Activated CD8-positive, alpha-beta memory T cell treated with anti-CD3 and anti-CD28 coated beads for 4 hours (primary cell): ENCODE measurements at places on chromosomes 11 and 22.

DNA sequence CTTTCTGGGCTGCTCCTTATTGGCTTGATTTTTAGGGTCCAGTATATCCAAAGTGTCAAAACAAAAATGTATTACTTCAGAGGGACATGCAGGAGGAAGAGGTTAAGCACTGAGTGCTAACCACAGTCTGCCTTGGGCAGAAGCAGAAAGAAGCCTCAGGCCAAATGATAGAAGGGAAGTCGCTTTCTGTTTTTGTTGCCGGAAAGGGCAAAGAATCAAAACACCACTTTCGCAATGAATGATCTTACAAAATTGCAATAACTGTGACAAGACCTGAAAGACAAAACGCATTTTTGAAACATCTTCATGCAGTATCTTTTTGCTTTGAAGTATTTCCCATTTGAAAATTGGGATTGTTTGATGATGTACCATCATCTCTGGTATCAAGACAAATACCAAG is 70.1 kb upstream of the PICALM start:
- DNase-seq = no peak

- no peak for DNase-seq
Observed at GRCh38 chr11:83816572-83817187, 530.5 kb upstream of the CCDC90B start.

DNA sequence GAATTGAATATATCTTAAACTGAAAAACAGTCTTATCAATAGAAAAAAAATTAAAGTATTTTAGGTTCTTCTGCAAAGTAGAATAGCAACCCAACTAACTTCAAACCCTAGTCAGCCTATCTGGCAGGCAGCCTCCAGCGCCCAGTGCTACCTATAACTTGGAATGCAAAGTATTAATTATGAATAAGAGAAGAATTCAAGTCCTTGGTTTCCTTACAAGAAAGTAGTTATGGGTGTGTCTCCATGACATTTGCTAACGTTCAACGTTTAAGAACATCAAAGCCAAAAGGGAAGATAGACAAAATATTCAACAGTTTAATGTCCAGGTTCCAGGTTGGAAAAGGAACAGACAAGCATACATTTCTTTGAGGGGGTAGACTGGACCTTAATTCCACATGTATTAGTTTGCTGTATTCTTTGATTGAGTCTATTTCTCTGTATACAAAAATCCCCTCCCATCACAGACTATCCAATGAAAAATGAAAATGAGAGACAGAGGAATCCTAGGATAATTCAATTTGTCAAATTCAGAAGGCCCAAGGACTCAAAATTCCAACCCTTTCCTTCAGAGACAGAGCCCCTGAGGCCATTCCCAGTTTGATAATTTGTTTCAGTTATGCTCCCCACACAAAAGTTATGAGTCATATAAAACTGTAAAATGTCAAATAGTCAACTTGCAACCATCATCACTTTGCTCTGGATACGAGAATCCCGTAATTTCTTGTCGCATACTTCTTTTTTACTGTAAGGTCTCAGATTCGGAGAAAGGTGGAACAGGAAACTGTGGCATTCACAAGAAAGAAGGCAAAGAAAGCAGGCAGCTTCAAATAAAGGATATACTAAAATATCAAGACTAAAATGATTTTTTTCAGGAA is 83.7 kb upstream of the CHRM4 start:
- no peak for DNase-seq

GRCh38 chr11:115959081-115959486 is 454.9 kb upstream of the CADM1 start:
- no peak for DNase-seq

DNA sequence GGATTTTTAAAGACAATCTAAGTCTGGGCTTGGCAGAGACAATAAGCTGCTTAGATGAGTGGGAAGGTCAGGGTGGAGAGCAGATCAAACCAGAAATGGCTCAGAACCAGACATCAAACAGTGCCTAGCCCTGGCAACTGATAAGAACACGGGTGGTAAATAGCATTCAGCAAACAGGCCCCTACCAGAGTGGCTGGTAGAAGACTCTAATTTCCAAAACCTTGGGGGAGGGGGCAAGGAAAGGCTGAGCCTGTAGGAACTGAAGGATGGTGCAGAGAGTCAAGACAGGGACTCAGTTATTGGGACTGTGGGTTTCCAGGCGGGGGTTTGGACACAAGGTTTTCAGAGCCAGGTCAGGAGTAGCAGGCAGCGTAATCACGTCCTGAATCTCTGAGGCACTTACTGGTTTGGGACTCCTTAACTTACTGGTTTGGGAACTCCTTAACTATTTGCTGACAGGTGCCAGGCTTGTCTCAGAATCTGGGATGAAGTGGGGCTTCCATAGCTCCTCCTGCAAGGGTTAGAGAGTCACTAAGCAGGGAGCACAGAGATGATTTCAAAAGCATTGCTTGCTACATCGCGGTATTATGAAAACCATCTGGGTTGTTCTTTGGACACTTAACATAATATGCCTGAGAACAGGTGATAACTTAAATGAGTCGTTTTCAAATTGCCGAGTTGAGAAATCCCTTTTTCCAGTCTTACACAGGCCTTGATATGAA is 5.7 kb upstream of the ABTB2 start:
- DNase-seq = no peak

DNA sequence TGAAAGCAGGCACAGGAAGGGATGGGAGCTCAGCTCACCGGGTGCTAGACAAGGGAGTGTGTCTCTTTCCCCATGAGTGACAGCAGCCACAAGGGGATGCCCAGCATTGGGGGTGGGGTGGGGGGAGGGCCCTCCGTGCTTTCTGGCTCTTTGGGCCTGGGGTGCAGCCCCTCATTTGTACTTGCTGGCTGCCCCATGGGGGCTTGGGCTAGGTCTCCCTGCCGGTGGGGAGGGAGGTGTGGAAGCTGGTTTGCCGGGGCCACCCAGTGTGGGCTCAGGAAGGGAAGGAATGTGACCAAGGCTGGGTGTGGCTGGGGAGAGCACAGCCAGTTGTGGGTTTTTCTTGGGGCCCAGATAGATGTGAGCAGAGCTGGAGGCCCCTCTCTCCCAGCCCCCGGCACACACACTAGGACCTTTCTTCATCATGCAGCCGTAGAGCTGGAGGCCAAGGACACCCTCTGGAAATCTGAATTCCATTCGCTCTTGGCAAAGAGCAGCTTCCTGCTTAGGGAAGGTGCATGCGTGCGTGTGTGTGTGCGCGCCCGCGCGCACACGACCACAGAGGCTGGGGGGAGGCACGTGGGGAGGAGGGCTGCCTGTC is 25.8 kb downstream of the KCNQ1OT1 start:
- DNase-seq = no peak

DNA sequence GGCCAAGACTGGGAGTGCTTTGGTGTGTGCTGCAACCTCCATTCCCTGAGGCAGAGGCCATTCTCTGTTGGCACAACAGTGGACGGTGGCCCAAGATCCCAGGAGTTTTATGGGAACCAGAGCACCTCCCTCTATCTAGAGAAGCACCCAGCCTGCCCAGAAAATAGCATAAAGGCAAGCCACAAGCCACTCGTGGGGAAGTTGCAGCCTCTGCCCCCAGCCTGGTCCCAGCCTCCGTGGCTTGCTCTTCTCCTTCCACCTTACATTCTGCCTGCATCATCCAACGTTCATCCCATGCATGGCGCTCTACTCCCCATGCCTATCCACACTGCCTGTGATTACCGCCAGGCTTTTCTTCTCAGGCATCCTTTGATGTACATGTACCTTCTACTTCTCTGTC is 15.8 kb downstream of the IL17RA start:
- no peak for DNase-seq

- no peak for DNase-seq
Observed at GRCh38 chr11:120675171-120675570, 163.6 kb downstream of the GRIK4 start.

DNA sequence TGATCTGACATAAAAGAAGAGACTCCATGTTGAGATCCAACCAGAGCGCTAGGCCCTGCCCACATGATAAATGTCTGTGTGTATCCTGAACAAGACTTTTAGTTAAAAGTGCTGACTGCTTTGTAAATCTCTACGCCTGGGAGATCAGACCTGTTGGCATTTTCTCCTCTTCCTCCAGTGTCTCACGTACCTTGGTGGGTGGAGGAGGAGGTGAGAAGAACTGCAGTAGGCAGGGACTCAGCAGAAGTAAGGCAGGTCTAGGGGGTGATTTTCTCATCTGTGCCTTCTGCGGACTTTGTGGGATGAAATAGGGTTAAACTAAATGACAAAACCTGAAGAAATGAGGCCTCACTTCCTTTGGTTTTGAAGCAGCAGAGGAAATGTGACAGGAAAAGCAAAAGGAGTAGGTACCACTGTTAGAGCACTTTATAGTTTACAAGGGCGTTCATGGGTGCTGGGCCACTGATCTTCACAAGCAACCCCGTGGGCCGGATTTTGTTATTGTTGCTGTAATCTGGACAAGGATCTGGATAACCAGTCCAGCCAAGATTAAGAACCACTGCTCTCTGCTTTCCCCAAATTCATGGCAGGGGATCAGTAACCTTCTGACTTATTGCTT is 36.7 kb upstream of the PLET1 start:
- no peak for DNase-seq

GRCh38 chr11:130798280-130798679 is 118.0 kb downstream of the SNX19 start:
- no peak for DNase-seq

DNA sequence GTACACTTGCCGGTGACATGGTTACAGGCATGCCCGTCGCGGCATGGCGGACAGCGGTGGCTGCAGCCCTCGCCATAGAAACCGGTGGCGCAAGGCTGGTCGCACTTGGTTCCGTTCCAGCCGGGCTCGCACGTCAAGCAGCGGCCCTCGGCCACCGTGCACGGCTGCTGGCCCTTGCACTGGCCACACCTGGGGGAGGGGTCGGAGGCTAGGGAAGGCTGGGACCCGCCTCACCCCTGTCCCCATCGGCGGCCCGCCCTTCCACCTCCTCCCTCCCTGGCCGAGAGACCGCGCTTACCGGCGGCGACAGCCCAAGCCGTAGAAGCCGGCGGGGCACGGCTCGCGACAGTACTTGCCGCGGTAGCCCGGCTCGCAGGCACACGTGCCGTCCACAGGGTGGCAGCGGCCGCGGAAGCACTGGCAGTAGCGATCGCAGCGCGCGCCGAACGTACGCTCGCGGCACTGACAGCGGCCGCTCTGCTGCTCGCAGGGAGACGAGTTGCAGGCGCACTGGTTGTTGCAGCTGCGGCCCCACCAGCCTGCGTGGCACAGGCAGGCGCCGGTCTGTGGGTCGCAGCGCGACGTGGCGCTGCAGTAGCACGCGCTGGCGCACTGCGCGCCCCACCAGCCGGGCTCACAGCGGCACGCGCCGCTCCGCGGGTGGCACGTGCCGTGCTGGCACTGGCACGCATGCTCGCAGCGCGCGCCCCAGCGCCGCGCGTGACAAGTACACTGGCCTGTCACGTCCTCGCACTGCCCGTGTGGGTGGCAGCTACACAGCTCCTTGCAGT is 6.7 kb downstream of the SCARF2 start:
- no peak for DNase-seq

- DNase-seq = no peak
Observed at GRCh38 chr11:76918941-76919386, 58.2 kb downstream of the ACER3 start.

GRCh38 chr11:11845551-11845950 is 3.8 kb downstream of the USP47 start:
- no peak for DNase-seq

GRCh38 chr11:119589001-119589400 is 140.0 kb downstream of the NECTIN1 start:
- no peak for DNase-seq

DNA sequence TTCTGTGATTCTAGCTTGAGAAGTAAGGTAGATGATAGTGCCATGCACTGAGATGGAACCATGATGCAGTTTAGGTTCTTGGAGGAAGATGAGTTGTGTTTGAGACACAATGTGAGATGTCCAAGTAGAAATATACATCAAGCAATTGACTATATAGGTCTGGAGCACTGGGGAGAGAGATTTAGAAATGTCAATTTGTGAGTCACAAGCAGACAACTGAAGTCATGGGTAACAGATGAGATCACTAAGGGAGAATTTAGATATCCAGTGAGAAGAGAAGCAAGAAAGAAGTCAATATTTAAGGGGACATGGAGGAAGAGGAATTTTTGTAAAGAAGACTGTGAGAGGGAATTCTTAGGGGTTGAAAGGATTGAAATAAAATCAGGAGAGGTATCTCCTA is 65.1 kb upstream of the RRAS2 start:
- DNase-seq = no peak

DNA sequence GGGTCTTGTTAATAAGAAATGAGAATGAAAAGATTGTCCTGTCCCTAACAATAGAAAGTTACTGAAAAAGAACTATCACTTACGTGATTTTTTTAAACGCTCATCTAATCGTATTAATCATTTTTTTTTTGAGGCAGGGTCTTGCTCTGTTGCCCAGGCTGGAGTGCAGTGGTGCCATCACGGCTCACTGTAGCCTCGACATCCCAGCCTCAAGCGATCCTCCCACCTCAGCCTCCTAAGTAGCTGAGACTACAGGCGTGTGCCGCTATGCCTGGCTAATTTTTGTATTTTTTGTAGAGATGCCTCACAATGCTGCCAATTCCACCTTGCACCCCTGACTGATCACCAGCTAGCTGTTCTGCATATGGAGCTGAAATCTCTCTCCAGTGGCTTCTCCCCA is 15.7 kb downstream of the PDGFB start:
- DNase-seq = no peak

DNA sequence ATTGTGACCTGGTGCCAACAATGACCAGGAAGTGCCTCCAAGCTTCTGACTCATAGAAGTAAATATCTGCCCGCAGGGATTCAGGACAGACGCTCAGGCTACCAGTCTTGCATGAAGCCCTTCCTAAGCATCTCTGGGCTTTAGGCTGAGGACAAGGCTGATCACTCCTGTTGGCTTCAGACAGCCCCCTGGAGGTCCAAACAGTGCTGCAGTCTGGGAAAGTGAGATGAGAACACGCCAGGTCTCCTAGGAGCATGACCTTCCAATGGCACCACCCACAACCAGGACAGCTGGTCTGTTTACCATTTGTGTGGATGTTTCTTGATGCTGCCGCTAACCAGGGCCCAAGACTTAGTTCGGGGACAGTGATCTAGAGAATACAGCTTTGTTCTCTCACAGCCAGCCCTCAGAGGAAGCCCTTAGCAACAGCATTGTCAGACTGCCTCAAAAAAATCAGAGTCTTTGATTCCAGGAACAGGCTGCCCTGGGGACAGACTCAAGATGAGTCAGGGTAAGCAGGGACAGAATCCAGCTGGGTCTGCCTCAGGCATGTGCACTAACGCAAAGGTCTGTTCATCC is 111.2 kb downstream of the ZNF280B start:
- no peak for DNase-seq

DNA sequence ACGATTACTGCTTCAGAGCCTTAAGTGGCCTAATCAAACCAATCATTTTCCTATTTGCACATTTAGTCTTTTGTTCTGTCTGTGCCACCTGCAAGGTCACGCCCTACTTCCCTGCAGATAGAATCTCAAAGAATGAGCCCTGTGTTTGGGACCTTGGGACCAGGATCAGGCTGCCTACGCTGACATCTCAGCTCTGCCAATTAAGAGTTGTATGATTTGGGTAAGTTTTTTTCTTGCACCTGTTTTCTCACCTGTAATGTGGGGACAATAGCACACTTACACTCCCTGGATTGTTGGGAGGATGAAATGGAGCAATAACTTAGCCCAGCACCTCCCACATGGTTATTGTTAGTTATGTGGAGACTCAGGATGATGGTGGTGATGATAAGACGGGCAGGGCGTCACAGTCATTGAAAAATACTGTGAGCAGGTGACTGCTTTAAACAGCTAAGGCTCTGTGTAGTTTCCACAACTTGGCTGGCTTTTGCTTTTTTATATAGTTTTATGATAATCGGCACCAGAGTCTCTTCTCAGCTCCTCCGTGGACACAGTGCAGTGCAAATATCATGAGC is 155.0 kb downstream of the ADAMTS15 start:
- no peak for DNase-seq

GRCh38 chr11:67027943-67028542 is 5.1 kb downstream of the SYT12 start:
- no peak for DNase-seq
